ENCODE measurements at places on chromosomes 7 and 10.

GRCh38 chr7:112882511-112882910 is 92.3 kb upstream of the TMEM168 start:
- no peak for DNase-seq

GRCh38 chr10:93160829-93161228 is 87.1 kb downstream of the CYP26A1 start:
- DNase-seq: no peak

DNA sequence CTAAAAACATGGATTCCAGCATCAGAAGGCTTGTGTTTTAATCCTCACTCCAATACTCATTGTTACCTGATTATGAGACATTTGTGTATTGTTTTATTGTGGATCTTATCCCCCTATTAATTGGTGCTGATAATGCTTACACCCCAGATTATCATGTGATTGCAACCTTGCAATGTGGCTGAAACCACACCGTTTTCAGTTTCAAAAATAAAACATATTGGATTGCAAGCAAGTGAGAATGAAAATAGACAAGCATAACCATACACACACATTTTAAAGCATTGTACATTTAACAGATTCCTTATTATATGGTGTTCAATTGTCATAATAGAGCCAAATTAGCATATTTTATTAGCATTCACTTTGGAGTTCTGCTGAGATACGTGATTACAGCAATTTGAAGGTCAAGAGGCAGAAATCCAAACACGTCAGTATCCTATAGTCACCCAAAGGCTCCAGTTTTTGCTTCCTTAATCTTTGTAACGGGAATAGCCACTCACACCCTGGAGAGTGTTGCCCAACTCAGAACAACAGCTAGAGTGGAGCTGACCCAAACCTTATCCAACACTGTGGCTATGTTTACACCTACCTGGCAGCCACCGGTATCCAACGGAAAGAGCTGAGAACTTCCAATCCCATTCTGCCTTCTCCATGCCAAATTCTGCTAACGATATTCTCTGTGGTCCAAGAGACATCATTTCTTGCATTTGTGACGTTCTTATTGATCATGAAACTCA is 317.1 kb upstream of the KLF6 start:
- no peak for DNase-seq

DNA sequence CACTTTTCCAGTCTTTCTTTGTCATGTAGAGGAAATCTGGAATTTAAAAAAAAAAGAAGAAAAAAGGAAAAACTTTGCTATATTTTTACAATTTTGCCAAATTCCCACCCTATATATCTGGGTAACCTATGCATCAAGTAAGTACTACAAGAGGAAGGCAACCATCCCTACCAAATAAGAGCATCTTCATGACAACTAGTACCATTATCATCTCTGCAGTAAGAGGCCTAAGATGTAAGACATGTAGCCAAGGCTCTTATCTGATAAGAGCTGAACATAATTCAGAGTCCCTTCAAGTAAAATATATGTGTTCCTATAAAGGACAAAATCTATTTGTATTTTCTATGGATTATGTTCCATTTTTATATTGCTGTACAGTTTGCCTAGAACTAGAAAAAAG is 3.5 kb downstream of the THAP5 start:
- DNase-seq: no peak

DNA sequence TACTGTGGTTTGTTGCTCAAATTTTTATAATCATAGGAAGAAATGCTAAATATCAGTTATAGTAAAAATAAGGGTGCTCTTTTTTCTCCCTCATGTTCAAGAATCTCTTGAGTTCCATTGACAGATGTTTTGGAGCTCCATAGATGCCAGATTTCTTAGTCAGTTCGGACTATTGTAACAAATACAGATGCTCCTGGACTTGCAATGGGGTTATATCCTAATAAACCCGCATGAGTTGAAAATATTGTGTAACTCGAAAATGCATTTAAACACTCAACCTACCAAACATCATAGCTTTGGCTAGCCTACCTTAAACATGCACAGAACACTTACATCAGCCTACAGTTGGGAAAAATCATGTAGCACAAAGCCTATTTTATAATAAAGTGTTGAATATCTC is 100.7 kb upstream of the CSTF2T start:
- DNase-seq: no peak

DNA sequence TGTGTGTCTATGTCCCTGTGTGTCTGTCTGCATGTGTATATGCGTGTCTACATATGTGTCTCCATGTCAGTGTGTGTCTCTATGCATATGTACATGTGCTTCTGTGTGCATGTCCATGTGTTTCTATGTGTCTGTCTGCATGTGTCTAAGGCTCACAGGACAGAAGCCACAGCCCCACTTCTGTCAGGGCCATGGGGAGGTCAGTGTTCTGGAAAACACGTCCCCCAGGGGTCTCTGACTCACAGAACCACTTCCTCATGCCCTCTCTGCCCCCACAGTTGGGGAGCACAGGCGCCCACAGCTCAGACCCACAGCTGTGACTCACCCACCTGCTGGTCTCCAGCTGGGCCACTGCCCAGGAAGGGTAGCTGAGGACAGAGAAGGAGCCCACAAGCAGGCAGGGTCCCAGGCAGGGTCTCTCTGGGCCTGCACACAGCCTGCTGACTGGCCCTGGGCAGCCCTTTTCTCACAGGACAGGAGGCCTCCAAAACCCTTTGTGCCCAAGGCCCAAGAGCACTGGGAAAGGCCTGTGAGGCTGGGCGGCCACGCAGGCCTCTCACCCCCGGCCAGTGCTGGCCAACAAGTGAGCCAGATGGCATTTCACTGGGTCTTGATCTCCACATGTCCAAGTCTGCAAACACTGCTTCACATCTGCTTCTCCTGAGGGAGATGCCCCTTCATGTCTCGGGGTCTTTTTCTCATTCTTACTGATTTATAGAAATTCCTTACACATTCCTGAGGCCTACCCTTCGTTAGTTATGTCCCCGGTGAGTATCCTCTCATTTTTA is 102.9 kb upstream of the FAM20C start:
- DNase-seq: no peak

DNA sequence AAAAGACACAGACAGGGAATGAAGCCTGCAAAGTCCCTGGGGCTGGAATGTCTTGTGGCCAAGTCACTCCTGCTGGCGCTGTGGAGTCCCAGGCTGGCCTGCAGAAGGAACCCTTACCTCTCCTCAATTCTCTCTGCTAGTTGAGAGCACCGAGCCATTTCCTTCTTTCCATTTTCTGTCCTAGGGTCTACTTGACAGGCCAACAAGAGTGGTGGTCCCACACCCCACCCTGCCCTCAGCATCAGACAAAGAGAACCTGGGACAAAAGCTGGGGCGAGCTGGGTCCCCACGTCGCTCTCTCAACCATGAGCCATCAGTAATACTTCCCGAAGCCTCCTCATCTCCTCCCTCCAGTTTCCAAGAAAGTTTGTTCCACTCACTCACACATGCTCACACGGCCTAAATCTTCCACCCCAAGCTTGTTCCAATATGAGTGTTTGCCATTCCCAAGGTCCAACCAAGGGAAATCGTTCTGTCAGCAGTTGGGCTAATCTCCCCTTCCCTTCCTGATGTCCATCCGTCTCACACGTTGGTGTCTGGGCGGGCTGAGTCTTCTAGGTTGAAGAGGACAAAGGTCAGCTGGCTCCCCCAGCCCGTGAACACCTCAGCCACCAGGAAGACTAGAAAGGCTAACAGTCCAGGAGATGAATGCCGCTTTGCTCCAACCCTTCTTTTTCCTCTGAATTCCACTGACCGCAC is 44.3 kb downstream of the CLEC2L start:
- no peak for DNase-seq

DNA sequence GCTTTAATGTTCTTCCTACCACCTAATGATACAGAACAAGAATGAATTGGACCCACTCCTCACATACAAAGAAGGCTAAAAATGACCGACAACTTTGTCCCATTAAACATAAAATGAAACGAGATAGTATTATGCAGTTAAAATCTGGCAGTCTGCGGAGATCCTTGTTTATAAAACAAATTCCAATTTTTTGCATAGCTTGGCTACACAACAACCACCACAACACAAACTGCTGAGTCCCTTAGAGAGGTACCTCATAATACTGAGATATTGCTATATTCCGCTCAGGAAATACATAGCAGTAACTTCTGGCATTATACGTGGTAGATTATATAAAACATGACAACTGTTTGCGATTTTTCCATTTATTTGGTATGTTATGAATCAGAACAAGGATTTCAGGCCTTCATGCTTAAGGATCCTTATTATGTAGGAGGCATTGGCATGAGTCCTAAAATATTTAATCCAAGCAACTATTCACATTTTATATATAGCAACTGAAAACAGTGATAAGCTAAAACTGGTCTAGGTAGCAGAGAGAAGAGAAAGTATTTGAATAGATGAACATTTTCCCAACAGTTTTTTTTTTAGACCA is 96.0 kb downstream of the ANK3 start:
- no peak for DNase-seq

GRCh38 chr7:70678621-70679251 is 453.2 kb upstream of the GALNT17 start:
- no peak for DNase-seq

- DNase-seq: no peak
These were observed 30.7 kb upstream of the TRIL start for GRCh38 chr7:28988810-28989209.

DNA sequence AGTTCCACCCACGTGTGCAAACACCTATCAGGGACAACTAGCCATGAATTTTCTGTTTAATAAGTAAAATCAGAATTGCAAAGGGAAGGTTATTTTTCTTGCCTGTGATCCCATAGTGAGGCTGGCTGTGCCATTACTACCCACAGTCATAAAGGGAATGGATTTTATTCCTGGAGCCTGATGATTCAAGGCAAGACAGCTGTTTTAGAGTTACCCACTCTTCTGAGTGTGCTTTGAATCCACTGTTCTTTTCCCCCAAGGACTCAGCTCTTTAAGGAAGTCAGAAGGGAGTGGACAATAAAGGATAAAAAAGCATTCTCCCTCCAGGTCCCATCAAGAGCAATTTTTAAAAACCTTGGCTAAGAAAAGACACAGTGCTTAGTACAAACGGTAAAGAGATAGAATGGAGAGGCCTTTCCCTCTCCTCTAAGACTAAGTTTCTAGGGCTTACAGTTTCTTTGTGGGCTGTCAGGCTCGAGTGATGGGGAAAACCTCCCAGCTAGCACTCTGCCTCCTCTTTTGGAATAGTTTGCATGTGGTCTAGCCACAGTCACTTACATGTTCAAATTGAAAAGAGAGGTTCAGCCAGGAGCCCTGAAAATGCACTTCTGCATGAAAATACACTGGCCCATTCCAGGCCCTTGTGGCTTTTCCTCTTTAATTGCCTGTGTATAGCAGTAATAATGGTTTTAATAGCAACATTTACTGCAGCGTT is 5.1 kb upstream of the LRRC4 start:
- no peak for DNase-seq

GRCh38 chr10:94427166-94427565 is 24.8 kb downstream of the TBC1D12 start:
- DNase-seq: no peak

DNA sequence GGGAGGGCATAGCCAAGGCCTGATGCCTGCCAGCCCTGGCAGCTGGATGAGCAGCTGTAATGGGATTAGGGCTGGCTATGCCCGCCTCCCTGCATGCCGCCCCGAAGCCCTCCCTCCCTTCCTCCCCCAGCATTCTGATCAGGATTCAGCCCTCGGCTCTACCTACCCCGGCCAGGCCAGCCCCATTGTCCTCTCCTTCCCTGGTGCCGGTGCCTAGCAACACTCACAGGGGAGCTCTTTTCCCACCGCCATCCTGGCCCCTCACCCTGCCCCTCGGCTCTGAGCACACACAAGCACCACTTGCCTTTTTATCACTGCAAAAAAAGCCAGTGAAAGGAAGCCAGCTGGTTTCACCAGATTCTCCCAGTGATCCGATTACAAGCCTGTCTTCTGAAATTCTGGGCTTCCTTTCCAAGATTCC is 9.0 kb upstream of the ADCYAP1R1 start:
- DNase-seq: peak; percentile 64

DNA sequence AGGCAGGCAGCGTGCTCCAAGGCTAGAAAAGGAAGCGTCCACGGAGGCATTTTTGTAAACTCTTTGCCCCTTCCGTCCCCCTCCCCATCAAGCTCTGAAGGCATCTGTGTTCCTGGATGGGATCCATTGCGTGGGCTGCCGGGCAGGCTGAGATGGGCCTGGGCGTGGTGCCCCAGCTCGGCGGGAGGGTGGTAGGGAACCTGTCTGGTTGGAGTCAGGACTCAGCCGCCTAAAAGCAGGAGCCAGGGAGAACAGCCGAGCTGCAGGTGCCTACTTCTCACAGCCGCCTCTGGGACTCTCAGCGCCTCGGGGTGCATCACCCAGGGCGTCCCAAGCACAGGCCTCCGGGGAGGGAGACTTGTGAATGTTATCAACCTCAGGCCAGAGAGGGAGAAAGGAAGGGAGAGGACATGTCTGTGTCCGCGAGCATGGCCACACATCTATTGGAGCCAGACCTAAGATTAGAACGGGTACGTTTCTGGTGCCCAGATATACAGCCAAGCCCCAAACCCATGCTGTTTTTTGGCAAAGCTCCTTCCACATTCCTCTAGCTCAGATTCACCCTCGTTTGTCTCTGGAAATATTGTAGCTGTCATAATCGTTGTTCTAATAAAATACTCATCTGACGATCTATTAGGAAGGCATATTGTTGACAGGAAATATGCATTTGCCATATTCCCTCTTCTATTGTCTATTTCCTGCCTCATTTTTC is 48.6 kb upstream of the CTBP2 start:
- DNase-seq: no peak

DNA sequence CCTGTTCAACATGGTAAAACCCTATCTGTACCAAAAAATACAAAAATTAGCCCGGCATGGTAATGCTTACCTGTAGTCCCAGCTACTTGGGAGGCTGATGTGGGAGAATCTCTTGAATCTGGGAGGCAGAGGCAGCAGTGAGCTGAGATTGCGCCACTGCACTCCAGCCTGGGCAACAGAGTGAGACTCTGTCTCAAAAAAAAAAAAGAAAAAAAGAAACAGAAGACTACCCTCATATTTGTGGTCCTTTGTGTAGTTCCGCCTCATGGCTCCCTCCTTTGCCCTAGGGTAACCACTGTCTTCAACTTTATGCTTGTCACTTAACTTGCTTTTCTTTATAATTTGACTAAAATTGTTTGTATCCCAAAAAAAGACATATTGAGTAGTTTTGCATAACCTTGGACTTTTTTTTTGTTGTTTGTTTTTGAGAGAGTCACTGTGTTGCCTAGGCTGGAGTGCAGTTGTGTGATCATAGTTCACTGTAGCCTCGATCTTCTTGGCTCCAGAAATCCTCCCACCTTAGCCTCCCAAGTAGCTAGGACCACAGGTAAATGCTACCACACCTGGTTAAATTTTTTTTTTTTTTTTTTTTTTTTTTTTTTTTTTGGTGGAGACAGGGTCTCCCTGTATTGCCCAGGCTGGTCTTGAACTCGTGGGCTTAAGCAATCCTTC is 3.7 kb downstream of the ZNF487 start:
- no peak for DNase-seq

GRCh38 chr10:114571316-114571999 is 86.6 kb downstream of the ABLIM1 start:
- DNase-seq: no peak

- no peak for DNase-seq
These were observed 46.8 kb downstream of the WIPF3 start for GRCh38 chr7:29853072-29853471.

DNA sequence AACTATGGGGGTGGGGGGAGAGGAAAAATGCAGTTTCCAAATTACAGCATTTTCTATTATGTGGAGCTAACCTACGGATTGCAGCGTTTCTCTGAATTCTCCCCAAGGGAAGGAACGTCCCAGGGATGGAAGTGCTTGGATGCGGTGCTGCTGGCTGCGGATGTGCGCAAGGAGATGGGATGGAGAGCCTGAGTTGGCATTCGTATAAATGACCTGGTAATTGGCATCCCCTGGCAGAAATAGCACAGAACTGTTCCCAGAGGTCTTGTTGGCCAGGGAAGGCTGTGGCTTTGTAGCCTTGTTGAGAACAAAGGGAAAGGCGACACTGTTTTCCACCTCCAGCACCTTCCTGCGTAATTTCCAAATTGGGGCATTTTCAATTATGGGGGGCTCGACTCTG is 2.7 kb downstream of the ORAI2 start:
- DNase-seq: no peak

All from NCI-H524 treated with DMSO at 0.1 percent for 48 hours (cell line).